ENCODE measurements at places on chromosomes 12 and 14.
A peak's percentile ranks its signal among the peaks of the same experiment; 100 is the strongest.

GRCh38 chr14:23113431-23114119 is 5.5 kb downstream of the CEBPE start:
- DNase-seq = no peak

GRCh38 chr14:97866664-97867063 is 1069.5 kb downstream of the VRK1 start:
- DNase-seq = no peak

DNA sequence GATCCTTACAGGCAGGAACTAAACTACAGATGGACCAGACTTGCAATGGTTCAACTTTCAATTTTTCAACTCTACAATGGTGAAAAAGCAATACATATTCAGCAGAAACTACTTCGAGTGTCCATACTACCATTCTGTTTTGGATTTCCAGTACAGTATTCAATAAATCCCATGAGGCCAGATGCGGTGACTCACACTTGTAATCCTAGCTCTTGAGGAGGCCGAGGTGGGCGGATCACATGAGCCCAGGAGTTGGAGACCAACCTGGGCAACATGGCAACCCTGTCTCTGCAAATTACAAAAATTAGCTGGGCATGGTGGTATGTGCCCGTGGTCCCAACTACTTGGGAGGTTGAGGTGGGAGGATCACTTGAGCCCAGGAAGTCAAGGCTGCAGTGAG is 336.1 kb downstream of the MED13L start:
- no peak for DNase-seq

- no peak for DNase-seq
These were observed 33.6 kb upstream of the COX6A1 start for GRCh38 chr12:120404271-120404670.

GRCh38 chr14:99573436-99574098 is 30.4 kb downstream of the CCDC85C start:
- DNase-seq = no peak

DNA sequence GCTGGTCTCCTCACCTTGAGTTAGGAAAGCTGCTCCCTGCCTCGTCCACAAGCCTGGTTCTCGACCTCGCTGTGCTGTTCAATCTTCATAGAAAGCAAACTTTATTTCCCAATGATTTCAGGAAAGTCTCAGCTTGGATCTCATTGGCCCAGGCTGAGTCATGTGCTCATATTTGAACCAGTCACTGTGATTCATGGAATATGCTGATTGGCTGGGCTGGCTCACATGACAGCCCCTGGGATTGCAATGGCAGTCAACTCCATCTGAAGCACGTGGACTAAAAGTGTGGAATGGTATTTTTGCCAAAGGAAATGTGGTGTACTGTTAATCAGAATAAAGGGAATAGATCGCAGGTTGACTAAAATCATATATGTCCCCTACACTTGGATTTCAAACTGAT is 396.6 kb downstream of the AACS start:
- no peak for DNase-seq

- peak; percentile 84 for DNase-seq
These were observed 276.8 kb upstream of the TMPO start for GRCh38 chr12:98238515-98239130.

DNA sequence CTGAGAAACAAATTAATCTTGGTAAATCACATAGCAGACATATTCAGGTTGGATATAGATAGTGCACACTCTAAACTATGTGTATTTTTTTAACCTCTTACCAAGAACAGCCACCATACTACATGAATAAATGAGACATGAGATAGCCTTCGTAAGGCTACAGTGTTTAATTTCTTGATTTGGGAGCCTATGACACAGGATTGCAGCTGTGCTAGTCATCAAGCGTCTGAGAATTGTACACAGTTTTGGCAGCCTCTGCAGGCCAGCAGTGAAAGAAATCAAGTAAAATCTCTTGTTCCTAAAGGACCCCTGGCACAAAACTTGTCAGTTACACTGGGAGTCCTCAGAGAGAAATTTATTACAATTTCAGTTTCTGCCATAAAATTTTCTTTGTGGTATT is 236.1 kb downstream of the C12orf50 start:
- DNase-seq = peak; percentile 79

GRCh38 chr14:24280797-24281460 is 9.5 kb upstream of the RABGGTA start:
- no peak for DNase-seq

- DNase-seq = no peak
These were observed 33.0 kb downstream of the DBX2 start for GRCh38 chr12:45017916-45018315.

Data from NCI-H446 treated with DMSO at 0.1 percent for 48 hours (cell line).